ENCODE measurements at places on chromosomes 13 and 19.
A peak's percentile ranks its signal among the peaks of the same experiment; 100 is the strongest.

GRCh38 chr13:102191951-102192502, 209.8 kb downstream of the FGF14 start:
- DNase-seq = no peak

- no peak for DNase-seq
Measured at GRCh38 chr13:112960706-112961105, 8.3 kb upstream of the MCF2L start.

DNA sequence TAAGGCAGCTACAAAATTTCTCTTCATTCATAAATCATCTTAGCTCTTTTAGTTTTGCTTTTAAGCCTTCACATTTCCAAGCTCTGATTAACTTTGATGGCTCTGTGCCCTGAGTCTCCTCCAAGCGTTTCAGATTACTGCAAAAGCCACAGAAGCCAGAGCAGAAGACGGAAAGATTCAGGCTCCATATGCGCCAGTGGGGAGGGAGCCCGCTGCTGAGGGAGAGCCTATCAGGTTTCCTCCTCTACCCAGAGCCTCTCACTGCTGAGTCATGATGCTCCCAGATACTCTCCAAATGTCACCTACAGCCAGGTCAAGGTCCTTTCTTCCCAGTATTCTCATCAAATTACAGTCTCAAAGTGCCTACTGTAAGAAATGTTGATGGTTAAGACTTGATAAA, 193.6 kb downstream of the RAP2A start:
- no peak for DNase-seq

- DNase-seq = no peak
Measured at GRCh38 chr13:59300355-59301173, 863.2 kb downstream of the DIAPH3 start.

- DNase-seq = no peak
Measured at GRCh38 chr13:98482476-98483444, 94.1 kb downstream of the STK24 start.

GRCh38 chr19:8302357-8302691, 5.8 kb downstream of the CD320 start:
- DNase-seq = no peak

DNA sequence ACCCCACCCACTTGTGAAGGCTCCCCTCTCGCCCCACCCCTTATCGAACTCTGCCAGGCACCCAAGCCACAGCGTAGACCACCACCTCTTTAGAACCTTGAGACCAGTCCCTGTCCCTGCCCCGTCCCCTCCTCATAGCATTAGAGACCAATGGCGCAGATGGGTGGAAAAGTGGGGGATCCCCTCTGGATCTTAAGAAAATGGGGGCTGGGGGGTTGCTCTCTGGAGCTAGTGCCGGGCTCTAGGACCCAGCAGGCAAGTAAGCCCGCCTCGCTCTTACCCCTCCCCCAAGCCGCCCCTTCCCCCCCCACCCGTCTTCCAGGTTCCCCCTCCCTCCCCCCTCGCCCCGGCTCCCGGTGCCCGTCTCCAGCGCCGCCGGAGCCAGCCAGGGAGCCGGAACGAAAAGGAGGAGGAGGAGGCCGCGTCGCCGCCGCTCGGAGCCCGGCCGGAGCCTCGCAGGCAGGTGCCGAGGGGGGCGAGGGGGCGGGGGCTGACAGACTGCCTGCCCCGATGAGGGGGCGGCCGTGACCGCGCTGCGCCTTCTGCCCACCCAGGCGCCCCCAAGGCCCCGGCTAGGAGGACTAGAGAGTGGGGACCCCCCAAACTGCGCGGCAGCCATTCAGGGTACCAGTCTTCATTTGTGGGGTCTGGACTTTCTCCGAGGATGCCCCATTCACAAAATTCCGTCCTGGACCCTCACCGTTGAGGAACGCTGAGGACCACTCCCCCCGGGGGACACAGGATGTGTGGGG, at the start of gene SPRED3:
TSS of gene SPRED3 (plus strand) at position 349 of the 752 bp plus-strand sequence. CDS start 1,606 bp downstream, outside the sequence.
- peak; percentile 32 for DNase-seq

DNA sequence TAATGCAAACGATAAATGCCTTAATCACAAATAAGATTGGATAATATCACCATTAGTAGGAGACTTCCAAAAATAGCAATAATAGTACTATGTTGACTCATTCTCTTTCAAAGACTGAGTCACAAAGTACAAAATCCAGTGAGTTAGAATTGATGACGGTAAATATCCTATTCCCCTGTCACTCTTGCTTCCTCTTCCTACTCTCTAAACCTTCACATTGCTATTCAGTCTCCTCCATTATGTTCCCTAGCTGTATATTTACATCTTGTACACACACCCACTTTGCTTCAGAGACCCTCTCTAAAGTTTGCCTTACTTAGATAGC, 26.3 kb upstream of the INTS6 start:
- no peak for DNase-seq

DNA sequence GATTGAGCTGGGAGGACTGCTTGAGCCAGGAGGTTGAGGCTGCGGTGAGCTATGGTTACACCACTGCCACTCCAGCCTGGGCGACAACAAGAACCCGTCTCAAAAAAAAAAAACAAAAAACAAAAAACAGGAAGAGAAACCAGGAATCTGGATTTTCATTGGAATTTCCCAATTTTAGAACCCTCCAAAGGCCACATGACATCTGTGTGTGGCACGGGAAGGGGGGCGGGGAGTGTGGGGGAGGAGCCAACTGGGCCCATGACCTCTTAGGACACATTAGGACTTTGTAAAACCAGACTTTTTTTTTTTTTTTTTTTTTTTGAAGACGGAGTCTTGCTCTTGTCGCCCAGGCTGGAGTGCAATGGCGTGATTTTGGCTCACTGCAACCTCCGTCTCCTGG, 21.2 kb upstream of the MYDGF start:
- DNase-seq = no peak

DNA sequence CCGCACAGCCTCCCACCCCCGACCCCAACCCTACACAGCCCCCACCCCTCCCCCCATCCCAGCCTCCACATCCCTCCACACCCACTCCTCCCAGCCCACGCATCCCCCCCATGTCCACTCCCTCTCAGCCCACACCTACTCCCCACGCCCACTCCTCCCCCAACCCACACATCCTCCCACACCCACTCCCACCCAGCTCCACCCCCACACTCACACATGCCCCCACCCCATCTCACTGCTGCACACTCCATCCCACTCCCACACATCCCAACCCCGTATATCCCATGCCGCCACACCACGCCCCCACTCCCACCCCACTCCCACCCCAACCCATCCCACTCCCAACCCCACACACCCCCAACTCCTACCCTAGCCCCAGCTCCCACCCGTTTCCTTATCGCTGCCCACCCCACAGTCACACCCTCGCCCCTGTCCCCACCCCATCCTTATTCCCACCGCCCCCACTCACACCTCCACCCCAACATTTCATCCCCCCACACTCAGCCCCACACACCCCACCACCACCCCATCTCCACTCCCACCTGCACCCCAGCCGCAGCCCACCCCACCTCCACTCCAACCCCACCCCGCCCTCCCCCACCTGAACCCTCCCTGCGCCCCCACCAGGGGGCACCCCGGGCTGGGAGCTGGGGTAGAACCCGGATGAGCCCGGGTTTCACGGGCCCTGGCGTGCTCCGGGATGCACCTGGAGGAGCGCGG, 809 bp downstream of the TDRD12 start:
- no peak for DNase-seq

DNA sequence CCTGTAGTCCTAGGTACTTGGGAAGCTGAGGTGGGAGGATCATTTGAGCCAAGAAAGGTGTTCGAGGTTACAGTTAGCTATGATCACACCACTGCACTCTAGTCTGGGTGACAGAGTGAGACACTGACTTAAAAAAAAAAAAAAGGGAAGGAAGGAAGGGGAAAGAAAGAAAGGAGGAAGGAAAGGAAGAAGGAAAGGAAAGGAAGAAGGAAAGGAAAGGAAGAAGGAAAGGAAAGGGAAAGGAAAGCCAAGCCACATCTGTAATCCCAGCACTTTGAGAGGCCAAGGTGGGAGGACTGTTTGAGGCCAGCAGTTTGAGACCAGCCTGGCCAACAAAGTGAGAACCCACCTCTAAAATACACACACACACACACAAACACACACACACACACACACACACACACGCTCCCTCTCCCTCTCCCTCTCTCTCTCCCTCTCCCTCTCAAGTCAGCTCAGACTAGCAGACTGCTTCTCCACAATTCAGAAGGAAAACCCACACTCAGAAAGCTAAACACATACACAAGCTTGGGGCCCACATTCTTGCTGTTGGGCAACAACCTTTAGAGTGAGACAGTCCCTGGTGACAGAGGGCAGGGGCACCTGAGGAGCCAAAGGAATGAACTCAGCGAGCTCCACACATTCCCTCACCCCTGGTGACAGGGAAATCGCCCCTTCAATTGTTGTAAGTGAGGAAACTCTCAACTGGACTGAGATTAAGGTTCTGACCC, 2.7 kb downstream of the ZNF709 start:
- no peak for DNase-seq

GRCh38 chr19:8635422-8635821, 5.0 kb downstream of the NFILZ start:
- no peak for DNase-seq

DNA sequence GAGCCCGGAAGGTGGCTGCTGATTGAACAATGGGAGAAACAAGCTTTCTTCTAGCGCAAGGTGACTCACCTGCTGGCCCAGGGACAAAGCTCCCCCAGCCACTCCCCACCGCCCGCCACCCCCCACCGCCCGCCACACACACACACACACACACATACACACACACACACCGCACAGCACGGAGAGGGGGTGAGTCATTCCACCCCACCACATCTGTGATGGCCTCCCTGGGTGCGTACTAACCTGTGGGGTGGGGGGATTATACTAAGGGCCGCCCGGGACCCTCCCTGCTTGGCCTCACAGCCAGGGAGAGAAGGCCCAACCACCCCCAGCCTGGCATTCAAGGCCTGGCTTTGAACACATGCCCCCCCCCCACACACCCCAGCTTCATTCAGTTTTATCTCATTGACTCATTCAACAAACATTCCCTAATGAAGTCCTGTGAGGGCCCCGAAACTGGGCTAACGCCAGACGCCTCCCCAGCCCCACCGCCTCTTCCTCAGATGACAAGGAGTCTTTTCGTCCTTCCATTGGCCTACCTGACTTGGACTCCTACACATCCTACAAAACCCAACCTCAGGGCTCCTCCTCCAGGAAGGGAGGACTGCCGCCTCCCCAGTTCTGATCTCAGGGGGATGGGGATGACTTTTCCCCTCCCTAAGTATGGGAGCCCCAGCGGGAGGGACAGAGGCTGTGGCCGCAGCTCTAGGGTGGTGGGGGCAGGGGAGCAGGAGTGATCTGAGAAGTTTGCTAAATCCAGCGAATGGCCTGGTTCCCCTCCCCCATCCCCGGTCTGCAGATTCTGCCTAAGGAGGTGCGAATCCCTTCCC, 5.8 kb upstream of the ONECUT3 start:
- no peak for DNase-seq

- DNase-seq = no peak
Measured at GRCh38 chr19:19095691-19096090, 31.9 kb downstream of the SLC25A42 start.

GRCh38 chr19:13206587-13206986, 56.4 kb downstream of the IER2 start:
- no peak for DNase-seq

- no peak for DNase-seq
Measured at GRCh38 chr13:40968416-40969000, 50.6 kb downstream of the ELF1 start.

DNA sequence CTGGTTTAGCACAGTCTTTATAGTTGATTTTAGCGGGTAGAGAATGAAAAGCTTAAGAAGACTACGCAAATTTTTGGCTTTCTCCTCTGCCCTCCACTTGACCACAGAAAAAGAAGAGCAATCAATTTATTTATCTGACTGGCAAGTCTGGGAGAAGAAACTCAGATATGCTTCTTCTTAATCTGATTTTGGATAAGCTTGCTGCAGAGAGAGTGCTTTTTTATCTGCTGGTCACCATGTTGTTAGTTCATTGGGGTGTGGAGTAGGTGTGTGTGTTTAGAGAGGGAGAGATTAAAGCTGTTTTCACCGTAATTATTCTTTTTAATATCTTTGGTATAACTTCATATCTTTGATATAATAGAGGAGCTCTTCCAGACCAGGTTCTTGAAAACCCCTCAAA, 471.4 kb upstream of the SLC10A2 start:
- DNase-seq = no peak

DNA sequence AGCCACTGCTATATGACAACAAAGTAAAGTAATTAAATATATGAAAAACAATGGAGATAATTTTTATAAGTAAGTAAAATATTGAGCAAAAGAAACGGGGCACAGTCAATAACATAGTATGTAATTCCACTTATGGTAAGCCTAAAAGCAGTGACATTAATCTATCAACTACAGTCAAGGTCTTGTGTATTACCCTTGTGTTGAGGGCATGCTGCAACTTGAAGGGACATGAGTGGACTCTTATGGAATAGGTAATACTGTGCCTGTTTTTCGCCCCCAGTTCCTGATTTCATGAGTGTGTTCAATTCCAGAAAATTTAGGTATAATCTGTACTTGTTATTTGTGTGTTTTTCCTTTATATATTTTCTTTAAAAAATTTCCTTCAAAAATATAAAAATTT, 201.3 kb upstream of the SLITRK6 start:
- no peak for DNase-seq

DNA sequence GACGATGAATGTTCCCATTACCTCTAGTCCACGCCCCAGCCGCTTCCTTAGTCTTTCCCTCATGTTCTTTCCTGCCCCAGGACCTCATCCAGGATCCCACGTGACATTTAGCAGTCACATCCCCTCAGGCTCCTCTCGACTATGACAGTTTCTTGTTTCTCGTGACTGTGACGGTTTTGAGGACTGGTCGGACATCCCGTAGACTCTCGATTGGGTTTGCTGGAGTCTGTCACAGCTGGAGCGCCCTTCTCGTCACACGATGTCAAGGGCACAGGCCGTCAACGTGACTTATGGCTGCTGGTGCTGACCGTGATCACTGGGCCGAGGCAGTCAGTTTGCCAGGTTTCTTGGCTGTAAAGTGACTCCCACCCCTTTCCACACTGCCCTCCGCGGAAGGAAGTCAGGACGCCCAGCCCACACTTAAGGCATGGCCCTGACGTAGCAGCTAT, 22.8 kb downstream of the ELAVL1 start:
- DNase-seq = no peak

DNA sequence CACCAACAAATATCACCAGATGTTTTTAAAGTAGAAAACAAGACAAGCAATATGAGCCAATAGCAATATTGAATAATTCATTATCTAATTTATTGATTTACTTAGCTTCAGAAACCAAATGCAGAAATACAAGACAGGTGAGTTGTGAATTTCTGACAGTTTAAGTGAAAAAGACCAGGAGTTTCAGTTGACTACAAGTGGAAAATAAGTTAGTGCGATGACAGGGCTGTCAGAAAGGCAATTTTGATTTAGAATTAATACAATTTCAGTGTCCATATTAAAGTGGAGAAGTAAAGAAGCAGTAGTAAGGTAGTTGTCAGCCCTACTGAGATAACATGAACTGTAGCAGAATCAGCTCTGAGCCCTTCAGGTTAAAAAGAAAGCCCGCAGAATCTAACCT, 1066.7 kb upstream of the ATXN8OS start:
- no peak for DNase-seq

DNA sequence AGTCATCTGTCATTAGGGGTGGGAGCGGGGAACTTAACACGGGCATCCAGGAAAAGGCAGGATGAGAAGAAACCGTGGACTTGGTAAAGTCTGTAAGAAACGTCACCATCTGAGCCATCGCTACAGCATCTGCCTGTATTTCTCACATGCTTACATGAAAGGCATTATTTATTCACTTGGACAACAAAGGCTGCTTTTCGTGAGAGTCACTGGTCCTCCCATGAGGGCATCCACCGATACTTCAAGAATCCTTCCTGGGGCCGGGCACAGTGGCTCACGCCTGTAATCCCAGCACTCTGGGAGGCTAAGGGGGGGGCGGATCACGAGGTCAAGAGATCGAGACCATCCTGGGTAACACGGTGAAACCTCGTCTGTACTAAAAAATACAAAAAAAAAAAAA, 16.1 kb downstream of the ZNF446 start:
- no peak for DNase-seq
